ENCODE measurements at places on chromosomes 4 and X. TPM values are rescaled to one million over a fixed set of nuclear protein-coding genes. Genes with fewer than 3 reads are reported as not detected.

The EDA2R gene
- total RNA-seq, result 3.9 TPM

The IL1RAPL2 gene
- total RNA-seq, result not detected

- DNase-seq, result no peak
Observed at GRCh38 chrX:154452823-154453222, 5.3 kb upstream of the PLXNA3 start.

GRCh38 chr4:54784161-54784671, 126.5 kb downstream of the KIT start:
- peak; percentile 69 for DNase-seq

DNA sequence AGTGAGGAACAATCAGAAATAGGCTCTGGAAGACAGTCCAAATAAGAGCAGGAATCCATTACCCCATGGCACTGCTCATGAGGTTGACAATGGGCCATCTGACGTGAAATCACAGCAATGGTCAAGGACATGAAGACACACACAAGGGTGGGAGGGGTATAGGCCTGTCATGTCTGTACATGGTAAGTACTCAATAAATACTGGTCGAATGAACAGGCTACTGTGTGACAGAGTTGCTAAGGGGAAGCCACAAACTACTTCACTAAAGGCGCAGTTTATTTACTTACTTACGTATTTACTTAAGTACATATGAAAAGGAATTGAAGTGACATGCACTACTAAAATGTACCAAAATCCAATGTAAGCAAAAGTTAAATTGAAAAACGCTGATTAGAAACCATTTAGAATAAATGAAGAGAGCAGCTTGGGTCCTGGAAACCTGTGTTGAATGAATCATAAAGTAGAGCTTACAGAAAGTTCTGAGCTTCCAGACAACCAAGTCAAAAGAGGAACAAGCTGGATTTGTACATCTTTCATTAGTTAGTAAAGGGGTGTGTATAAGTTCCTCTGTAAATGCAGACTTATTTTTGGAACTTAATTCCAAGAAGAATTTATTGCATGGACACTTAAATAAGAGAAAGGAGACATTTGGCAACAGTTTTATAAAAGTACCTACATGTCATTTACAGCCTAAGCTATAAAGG, 32.7 kb downstream of the ALPK1 start:
- no peak for DNase-seq
